ENCODE measurements at places on chromosomes 3 and 15.
A peak's percentile ranks its signal among the peaks of the same experiment; 100 is the strongest.

- no peak for DNase-seq
These were observed 16.0 kb upstream of the MRPS22 start for GRCh38 chr3:139327861-139328260.

- DNase-seq: peak; percentile 99
These were observed at the start of gene PTPN23 for GRCh38 chr3:47380601-47381316. Gene PTPN23, plus strand, starts transcription at chr3:47381021. Its CDS starts 76 bp downstream, at chr3:47381097.

DNA sequence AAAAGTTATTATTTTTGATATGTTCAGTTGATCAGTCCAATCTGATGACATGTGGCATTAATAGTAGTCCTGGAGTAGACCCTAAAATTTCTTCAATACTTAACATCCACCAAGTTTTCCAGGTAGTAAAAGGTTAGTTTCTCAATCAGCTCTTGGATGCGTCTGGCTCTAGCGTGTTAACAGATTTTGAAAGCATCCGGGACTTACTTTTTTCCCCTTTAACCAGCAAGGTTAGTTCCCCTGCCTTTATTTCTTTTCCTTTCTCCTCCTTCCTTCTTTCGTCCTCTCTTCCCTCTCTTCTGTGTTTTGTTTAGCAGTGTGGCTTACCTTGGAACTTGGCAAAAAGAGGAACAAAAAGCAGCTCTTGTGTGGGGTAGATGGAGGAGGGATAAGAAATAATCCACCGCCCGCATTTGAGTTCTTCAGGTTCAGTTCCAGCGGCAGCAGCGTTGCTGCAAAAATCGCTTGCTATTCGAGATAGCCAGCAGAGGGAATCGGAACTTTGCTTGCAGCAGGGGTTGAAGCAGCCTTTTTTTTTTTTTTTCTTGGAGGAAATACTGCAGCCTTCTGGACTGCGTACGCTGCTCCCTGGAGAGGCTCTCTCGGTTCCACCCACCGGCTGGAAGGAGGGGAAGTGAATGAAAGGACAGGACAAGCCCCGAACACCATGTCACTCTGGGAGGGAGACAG is at the start of gene RBMS3:
RBMS3 (plus strand) TSS at position 668 of the 690 bp plus-strand sequence.
- peak; percentile 88 for DNase-seq

DNA sequence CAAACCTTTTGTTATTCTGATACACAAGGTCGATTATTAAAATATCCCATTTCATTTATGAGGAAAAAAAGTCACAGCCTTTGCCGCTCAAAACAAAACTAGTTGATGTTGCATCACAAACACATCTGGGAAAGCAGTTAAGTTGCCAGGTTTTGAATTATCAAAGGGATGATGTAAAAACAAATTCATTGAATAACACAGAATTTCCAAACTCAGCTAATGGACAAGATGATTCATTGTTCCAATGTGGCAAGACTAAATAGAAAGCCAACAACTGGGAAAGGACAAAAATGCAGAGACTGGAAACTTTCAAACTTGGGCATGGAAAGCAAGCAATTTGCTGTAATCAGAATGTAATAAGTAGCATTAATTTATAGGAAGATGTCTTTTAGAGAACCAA is 610.0 kb upstream of the ZNF385D start:
- no peak for DNase-seq

GRCh38 chr3:29919571-29919970 is 638.7 kb downstream of the RBMS3 start:
- DNase-seq: no peak
